ENCODE measurements at places on chromosomes 3 and 15.
A peak's percentile ranks its signal among the peaks of the same experiment; 100 is the strongest.

- no peak for DNase-seq
Observed at GRCh38 chr3:32954506-32954905, 3.1 kb downstream of the CCR4 start.

DNA sequence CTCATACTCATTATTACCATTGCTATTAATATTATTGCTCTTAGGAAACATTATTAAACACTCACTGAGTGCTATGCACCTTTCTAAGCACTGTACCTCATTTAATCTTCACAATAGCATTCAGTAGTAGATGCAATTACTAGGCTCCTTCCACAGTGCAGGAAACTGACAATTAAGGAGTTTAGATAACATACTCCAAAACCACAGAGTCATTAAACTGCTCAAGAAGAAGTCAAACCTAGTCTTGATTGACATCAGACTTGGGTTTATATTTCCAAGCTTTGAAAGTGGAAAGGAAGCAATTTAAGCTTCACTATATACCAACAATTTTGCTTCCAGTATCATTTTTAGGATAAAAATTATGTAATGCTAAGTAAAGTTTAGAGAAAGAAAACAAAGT, 490.1 kb upstream of the ARRDC4 start:
- no peak for DNase-seq

DNA sequence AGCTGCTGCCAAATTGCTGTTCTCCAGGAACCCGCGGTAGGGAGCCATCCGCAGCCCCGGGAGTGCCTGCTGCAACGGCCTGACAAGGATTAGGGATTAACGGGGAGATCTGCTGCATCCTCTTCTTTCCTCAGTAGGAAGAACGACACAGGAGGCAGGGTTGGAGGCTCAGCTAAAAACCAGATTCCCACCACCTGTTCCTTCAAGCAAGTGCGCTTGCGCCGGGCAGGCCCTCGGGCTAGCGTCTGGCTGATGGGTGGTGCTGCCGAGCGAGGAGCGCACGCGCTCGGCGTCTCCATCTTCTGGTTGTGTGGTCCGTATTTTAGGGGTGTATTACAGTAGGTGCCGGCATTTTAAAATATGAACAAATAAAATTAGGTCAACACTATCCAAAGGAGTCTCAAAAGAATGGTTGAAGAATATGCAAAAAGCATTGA, 25.4 kb upstream of the SLC25A26 start:
- DNase-seq, result peak; percentile 56

- peak; percentile 53 for DNase-seq
Observed at GRCh38 chr3:42052484-42053351, 38.4 kb upstream of the TRAK1 start.

DNA sequence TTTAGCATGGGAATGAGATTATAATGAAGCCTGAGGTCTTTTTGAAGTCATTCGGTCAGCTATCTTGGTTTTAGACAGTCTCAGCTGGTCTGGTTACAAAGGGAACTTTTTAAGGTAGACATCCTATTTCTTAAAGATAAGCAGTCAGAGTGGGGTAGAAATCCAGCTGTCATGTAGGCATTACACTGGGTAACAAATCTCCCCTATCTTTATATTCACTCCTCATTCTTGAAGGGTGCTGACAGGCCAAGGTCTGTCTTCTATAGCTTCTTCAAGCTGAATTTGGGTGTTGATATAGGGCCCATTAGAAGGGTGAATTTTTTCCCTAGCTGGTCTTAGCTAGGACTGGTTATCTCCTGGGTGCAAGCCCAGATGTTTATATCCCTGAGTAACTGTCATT, 21.2 kb upstream of the NDN start:
- no peak for DNase-seq

DNA sequence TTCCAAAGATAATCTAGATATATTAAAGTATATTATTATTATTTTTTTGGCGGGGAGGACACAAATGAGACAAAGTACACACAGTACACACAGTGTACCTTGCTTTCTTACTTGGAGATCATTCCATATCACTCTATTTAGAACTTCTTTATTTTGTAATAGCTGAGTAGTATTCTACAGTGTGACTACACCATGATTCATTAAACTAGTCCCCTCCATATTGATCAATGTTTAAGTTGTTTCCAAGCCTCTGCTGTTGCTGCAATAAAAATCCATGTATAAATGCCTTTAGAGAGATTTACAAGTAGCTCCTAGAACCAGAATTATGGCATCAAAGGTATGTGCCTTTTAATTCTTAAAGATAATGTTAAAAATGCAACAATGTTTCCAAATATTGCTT, 38.8 kb downstream of the PYGO1 start:
- DNase-seq, result no peak

DNA sequence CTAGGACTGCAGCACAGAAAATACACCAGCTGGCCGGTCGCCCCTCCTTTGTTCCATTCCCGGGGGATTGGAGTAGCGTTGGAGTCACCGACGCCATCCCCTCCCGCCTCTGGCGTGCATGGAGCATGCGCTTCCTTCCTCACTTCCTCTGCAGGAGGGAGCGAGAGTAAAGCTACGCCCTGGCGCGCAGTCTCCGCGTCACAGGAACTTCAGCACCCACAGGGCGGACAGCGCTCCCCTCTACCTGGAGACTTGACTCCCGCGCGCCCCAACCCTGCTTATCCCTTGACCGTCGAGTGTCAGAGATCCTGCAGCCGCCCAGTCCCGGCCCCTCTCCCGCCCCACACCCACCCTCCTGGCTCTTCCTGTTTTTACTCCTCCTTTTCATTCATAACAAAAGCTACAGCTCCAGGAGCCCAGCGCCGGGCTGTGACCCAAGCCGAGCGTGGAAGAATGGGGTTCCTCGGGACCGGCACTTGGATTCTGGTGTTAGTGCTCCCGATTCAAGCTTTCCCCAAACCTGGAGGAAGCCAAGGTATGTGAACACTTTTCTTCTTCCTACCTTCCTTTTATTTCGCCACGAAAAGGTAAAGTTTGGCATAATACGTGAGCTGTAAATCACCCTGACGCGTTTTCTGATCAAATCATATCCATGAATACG, at the start of gene SCG3:
SCG3 (plus strand) TSS at position 201 of the 661 bp plus-strand sequence; CDS start at position 454, 253 bp downstream.
- peak; percentile 68 for DNase-seq

GRCh38 chr3:482479-482878, 285.9 kb downstream of the CHL1 start:
- DNase-seq, result no peak

- no peak for DNase-seq
Observed at GRCh38 chr3:177438596-177439220, 241.4 kb upstream of the TBL1XR1 start.

GRCh38 chr3:32493437-32494414, 8.9 kb downstream of the CMTM6 start:
- DNase-seq, result no peak

- DNase-seq, result peak; percentile 60
Observed at GRCh38 chr3:176430244-176431037, 766.8 kb downstream of the TBL1XR1 start.

DNA sequence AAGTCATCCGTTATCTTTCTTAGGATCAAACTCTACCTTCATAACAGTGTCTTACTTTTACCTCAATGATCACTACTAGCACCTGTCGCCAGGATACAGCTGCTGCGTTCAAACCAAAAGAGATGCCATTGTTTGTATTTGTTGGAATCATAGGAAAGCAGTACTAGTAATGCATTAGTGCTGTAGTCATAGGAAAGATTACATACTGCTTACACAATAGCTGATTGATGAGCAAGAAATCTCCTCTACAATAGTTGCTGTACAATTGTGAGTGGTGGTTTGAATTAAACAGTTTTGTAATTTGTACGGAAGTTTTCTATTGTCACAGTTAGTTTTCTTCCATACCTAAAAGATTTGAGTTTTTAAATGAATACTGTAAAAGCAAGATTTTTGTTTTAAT, 21.4 kb downstream of the ACAP2 start:
- no peak for DNase-seq

GRCh38 chr3:188348435-188349244, 194.7 kb downstream of the LPP start:
- DNase-seq, result peak; percentile 98

GRCh38 chr15:45650889-45651525, 16.2 kb downstream of the SQOR start:
- DNase-seq, result no peak

DNA sequence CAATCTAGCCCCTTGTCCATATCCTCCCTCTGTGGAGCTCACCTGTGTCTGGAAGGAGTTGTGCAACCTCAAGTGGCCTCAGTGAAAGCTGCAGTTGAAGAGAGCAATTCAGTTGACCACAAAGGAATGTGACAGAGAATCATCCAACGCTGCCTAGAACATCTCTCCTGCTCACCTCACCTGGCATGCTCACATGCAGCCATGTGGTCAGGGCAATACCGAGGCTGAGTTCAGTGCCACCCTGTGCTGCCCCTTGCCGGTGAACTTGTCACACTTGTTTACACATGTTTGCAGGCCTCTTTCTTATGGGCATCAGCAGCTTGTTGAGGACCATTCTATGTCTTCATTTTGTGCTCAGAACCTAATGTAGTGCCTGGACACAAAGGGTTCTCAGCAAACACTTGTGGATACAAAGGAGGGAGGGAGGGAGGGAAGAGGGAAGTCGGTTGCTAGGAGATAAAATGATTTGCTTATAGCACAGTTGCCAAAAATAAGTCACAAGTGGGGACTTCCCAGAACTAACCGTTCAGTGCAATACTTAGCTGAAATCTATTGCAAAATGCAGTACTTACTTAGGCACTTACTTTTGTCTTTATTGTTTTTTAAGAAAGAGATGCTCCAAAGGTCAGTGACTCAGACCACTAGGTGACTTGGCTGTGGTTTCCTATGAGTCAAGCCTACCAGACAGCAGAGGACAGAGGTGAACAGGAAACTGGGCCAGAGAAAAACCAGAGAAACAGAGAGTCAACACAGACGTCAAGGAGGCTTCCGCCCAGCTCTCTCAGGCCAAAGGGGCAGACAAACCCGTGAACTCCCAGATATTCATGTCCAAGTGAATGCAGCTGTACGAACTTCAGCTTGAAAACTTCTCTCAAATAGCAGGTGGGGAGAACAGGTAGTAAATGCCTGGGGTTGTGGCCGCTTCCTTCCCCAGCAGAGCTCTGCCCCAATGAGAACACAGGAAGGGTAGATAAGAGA, 227.8 kb upstream of the CTNNB1 start:
- peak; percentile 75 for DNase-seq

- DNase-seq, result no peak
Observed at GRCh38 chr3:177515786-177516157, 318.5 kb upstream of the TBL1XR1 start.

GRCh38 chr3:56688191-56688590, 5.1 kb upstream of the TASOR start:
- no peak for DNase-seq

- DNase-seq, result no peak
Observed at GRCh38 chr3:49699281-49699979, 10.1 kb downstream of the RNF123 start.

DNA sequence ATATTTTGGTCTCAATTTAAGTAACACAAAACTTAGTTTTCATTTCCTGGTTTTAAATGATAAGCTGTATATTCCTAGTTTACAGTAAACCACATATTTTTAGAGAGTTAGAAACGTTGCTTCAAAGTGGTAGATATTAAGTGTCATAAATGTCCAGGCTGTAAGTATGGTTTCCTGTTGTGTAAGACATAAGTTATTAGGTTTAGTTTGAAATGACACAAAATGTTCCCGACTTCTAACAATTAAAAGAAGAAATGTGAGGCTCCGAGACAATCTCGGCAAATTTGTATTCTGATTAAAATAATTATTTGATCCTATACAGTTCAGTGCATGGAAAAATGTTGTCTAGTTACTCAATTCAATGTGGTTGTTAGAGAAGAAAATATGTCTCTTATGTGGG, 387.3 kb downstream of the EPHA3 start:
- DNase-seq, result no peak

DNA sequence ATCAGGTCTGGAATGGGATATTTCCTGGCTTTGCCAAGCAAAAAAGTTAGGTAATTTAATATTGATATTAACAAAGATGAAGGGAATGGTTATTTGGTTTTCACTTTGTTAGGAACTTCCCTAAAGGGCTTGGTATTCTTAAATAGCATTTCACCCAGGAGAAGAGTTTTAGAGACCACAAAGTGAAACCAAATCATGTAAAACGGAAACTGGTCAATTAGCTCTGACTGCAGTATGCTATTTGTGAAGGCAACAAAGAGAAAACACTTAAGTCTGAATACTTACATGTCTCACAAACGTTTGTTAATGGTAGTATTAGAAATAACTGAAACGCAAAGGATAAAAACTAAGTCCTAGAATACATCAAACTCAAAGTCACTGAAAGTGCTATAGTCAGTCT, 32.4 kb upstream of the SETMAR start:
- DNase-seq, result no peak

All from fibroblast of skin of right quadriceps (primary cell).